ENCODE measurements at places on chromosomes 2 and 18. TPM values are rescaled to one million over a fixed set of nuclear protein-coding genes. Genes with fewer than 3 reads are reported as not detected.

DNA sequence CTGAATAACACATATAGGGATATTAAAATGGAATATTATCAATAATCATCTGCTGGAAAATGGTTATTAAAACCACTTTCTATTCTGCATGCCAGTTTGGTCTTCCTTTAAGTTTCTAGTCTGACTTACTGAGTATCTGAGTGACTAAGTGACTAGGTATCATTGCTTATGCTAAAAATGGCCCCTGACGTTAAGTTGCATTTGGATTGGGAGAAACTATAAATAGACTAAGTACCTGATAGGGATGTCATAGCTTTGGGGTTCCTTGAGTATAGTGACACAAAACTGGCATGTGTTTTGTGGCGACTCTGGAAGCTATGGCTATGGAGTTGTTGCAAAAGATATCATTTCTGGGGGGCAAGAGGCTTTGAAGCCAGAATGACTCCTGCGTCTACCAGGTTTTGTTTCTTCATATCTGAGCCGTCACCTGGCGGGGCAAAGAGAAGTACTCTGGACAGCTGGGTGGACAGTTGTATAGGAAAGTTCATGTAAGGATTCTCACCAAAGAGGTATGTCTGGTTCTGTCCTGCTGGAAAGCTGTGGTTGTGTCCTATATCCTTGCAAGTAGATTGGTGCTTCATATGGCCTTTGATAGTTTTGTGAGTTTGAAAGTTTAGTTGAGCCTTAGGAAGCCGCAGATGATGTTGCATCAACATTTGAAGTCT is 17.9 kb downstream of the ITGAV start:
- DNase-seq: no peak

GRCh38 chr18:44909191-44909719 is 228.6 kb downstream of the SETBP1 start:
- DNase-seq: no peak

DNA sequence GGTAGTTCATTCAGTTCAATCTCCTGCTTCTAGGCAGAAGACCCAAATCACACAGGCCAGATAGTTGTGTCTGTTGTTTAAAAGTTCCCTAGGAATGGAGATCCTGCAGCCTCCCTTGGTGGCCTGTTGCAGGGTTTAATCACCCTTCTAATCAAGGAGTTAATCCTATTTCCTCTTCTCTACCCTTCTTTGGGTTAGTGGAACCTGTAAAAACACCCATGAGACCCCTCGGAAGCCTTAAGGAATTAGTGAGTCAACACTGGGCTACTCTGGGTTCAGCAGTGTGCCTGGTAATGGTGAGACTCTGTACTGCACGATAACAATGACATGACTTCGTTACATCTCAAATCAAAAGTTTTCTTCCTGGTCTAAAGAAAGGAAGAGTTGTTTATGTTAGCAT is 217.6 kb upstream of the NRP2 start:
- DNase-seq: no peak

DNA sequence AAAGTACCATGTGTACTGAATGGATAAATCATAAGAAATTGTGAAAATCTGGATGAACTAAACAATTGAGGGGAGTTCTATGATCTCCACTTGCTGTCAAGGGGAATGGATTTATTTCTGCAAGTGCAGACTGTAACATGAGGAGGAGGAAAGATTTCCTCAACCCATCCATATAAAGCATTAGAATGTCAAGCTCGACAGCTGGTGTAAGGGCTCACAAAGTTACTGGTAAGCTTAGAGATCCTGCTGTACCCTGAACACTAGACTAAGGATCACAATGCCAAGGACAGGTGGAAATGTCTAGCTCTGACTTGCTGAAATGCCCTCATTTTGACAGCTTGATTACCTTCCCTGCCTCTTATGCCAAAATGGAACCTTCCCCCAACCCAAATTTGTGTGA is 125.3 kb downstream of the TCF4 start:
- no peak for DNase-seq

Gene PLEKHH2
- total RNA-seq: 2.3 TPM

DNA sequence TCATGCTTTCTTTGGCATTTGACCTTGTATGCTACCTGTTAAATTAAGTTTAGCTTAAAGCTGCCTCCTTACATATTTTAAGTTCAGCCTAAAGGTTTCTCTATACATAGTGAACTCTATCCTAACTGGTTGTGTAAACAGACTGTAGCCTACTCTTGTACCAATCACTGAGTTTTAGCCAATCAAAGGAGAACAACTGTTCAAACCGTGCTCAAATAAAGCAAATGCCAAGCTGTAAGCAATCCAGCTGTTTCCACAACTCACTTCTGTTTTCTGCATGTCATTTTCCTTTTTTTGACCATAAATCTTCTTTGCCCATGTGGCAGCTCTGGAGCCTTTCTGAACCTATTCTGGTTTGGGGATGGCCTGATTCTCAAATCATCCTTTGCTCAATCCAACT is 1603.8 kb upstream of the ACVR2A start:
- DNase-seq: no peak

DNA sequence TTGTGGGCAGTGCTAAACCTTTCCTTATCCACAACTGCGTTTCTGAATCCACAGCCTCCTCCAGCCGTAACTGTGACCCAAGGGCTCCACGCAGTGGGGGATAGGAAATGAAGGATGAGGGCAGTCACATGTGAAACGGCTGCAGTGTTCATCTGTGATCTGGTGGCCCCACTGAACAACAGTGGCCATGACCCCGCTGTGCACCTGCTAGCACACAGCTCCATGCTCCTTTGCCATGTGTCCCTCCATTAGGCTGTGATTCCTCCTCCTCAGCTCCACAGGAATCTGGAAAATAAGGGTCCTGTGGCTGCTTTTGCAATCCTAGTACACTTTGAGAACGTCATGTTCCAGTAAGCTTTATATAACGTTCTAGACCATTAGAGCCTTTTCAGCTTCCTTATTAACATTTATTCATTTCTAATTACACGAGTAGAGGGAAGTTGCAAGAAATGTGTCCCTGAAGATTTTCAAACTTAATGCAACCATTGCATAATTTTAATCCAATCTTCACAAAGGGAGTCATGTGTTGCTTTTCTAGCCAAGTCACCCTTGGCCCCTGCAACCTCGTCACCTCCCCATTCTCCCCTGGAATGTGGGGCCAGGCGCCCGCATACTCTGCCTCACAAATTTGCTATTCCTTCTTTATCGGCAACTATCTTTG is 7.1 kb upstream of the NAPG start:
- DNase-seq: no peak

GRCh38 chr2:233828546-233829192 is 25.7 kb downstream of the HJURP start:
- no peak for DNase-seq

GRCh38 chr2:51866361-51866760 is 834.4 kb upstream of the NRXN1 start:
- DNase-seq: no peak

DNA sequence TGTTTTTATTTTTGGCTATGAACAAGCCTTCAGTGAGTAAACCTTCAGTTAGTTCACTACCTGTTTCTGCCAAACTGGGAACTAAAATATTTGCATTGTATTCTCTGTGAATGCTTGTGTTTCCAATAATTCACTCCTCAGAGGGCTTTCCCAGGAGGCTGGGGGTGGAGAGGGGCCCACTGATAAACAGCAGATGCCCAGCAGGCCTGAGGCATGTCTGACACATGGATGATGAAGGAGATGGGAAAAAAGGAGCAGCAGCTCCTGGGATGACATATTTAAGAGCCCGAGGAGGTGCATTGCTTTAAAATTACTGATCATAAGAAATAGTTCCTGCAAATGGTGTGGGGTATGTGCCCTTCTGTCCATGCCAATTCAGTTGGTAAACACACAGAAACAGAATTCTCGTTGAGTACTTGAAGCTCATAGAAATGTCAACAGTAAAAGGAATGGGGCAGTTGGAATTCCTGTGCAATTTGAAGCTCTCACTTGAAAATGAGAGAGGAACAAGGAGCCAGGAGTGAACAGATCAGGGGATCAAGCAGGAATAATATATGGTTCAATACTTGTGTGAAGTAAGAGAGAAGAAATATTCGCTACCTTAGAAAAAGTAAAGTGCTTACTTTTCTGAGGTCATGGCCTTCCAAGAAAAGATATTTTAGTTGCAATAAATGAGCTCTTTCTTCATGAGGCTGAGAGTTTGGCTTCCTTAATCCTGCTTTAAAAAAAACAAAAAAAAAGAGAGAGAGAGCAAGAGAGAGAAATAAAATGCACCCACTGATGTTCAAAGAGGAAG is 22.0 kb upstream of the HNMT start:
- DNase-seq: no peak

Data from kidney epithelial cell (primary cell).